ENCODE measurements at places on chromosomes 13 and 19. TPM values are rescaled to one million over a fixed set of nuclear protein-coding genes. Genes with fewer than 3 reads are reported as not detected.

DNA sequence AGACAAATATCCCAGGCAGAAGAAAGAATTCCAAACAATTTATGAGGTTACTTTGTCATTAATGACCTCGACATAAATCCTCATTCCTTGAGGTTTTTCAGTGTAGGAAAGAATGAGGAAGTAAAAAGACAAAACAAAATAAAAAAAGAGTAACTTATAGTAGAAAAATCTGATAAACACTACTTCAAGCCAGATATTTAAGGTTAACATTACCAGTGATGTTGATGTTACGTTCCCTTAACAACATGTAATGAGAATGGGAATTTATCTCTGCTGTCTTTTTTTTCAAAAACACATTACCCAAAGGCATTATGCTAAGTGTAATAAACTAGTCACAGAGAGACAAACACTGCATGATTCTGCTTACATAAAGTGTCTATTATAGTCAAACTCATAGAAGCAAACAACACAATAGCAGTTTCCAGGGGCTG is 935.1 kb downstream of the SLITRK1 start:
- DNase-seq, result no peak

DNA sequence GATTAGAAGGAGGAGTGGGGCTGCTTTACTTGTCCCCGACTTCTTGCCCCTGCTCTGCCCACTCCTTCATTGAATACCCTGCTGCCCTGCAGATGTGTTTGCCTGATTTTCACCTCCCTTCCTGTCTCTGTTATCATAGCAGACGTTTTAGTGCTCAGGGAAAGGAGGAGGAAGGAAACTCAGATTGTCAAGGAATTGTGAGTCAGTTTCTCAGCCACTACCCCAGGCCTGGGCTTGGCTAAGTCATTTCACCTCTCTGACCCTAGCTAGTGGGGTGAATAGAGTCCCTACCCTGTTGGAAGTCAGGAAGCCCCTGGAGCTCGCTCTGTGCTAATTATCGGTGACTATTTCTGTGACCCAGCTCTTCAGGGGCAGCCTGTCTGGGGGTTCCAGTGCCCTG is 3.9 kb downstream of the BCKDHA start:
- no peak for DNase-seq

- no peak for DNase-seq
These were observed 881.1 kb downstream of the PCDH9 start for GRCh38 chr13:66348745-66349690.

GRCh38 chr13:34360702-34361101 is 542.8 kb downstream of the RFC3 start:
- DNase-seq, result no peak

DNA sequence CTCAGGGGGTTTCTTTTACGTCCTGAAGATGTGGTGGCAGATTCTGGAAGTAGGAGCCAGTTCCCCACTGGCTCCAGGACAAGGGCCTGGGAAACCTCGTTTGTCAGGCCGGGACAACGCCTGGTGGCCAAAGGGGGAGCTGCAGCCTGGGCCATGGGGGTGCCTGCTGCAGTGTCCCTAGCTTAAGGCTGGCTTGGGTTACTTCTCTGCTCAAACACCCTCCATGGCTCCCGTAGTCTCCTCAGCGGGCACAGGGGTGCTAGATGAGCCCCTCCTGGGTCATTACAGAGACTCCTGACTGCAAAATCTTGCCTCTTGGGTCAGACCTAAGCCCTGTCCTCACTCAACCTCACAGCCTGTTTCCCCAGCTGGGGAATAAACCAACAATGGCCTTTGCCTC is 14.7 kb downstream of the CILP2 start:
- DNase-seq, result no peak

- DNase-seq, result no peak
These were observed 18.1 kb downstream of the DNAJC15 start for GRCh38 chr13:43041369-43041921.

- no peak for DNase-seq
These were observed 1318.5 kb downstream of the PCDH9 start for GRCh38 chr13:65911546-65912193.

GRCh38 chr19:46571495-46571894 is 29.6 kb upstream of the CALM3 start:
- no peak for DNase-seq

SLC46A3 gene
- 14.7 TPM for total RNA-seq

ZNF560 gene
- total RNA-seq, result not detected

CEACAM3 gene
- total RNA-seq, result not detected
